GM23338 (cell line): ENCODE measurements at places on chromosomes 6 and 20. TPM values are rescaled to one million over a fixed set of nuclear protein-coding genes. Genes with fewer than 3 reads are reported as not detected.

The CRISP3 gene
- total RNA-seq: not detected in 2 replicates

- H3K36me3 ChIP-seq: no peaks in the 10 kb centered on the region; the same call in 1 of the 2 replicates
- DNase-seq: no peak
- no peak overlapping the region for H3K27ac ChIP-seq
Measured at GRCh38 chr6:169406804-169407203, 153.2 kb upstream of the THBS2 start.

The HELZ2 gene
- 39.6 and 48.9 TPM in 2 replicates for total RNA-seq

The WFDC2 gene
- 27.2 and 28.0 TPM in 2 replicates for total RNA-seq

GRCh38 chr20:14450256-14450655, 112.8 kb upstream of the FLRT3 start:
- H3K4me1 ChIP-seq: no peaks in the 10 kb centered on the region; the same call in 1 of the 2 replicates
- no peak overlapping the region for H3K27ac ChIP-seq
- no peaks in the 10 kb centered on the region for H3K27me3 ChIP-seq
- no peaks in the 10 kb centered on the region for H3K36me3 ChIP-seq

- no peak overlapping the region for H3K27ac ChIP-seq
- H3K4me3 ChIP-seq: no peak overlapping the region
- H3K36me3 ChIP-seq: no peaks in the 10 kb centered on the region
- peaks cover 12% of the 10 kb centered on the region for H3K4me1 ChIP-seq
- H3K27me3 ChIP-seq: peaks cover 15% of the 10 kb centered on the region
Measured at GRCh38 chr6:1552296-1552761, 57.4 kb upstream of the FOXC1 start.

GRCh38 chr6:53412021-53412715, 63.4 kb upstream of the ELOVL5 start:
- no peak overlapping the region for H3K27ac ChIP-seq
- H3K4me3 ChIP-seq: no peak overlapping the region
- H3K36me3 ChIP-seq: no peaks in the 10 kb centered on the region
- H3K27me3 ChIP-seq: no peaks in the 10 kb centered on the region

DNA sequence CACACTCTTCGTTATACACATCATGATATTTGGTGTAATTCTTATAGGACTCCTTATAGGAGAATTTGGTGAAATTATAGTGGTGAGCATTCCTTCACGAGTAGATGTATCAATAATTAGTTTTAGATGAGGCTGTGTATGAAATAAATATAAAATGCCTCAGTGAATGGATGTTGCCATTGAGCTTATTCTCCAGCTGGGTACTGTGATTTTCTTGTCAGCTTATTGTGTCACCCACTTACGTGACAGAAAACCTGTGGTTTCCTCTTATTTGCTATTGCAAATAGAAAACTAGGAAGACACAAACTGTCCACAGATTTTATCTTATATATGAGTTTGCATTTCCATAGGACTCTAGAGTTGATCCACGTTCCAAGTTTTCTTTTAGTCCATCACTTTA, 439.9 kb upstream of the RNF217 start:
- H3K27me3 ChIP-seq: no peaks in the 10 kb centered on the region
- H3K4me1 ChIP-seq: no peaks in the 10 kb centered on the region
- no peak overlapping the region for H3K4me3 ChIP-seq
- no peak overlapping the region for H3K27ac ChIP-seq
- H3K36me3 ChIP-seq: no peaks in the 10 kb centered on the region
- no peak for DNase-seq

DNA sequence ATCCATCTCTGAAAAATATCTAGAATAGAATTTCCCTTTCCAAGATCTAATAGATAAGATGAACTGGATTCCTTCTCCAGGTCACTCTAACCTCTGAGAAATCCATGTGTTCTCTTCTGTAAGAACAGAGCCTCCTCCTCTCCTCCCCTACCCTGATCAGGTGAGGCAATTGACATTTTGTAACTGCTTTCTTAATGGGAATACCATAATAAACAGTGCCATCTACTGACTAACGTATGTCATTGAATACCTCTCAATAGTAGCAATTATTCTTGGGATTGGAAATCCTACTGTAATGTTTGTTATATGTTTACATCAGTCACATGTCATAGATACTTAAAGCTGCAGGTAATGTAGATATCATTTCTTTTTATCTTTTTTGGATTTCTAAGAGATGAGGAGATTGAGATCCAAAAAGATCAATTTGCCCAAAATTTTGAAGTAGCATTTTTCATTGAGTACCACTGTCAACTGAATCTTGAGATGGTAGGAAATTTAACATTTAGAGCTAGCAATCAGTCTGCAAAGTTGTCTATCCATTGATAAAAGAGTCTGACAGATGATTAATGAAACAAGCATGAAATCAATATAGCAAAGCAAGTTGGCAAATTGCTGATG, 365.8 kb upstream of the HSF2 start:
- no peak overlapping the region for H3K4me3 ChIP-seq
- peak; percentile 88 for DNase-seq
- H3K4me1 ChIP-seq: peaks cover 8% of the 10 kb centered on the region; the same call in 1 of the 2 replicates
- no peaks in the 10 kb centered on the region for H3K27me3 ChIP-seq
- no peak overlapping the region for H3K27ac ChIP-seq

GRCh38 chr20:34567892-34568865, 9.7 kb downstream of the MAP1LC3A start:
- no peaks in the 10 kb centered on the region for H3K36me3 ChIP-seq
- DNase-seq: peak; percentile 23
- H3K4me1 ChIP-seq: peaks cover 6% of the 10 kb centered on the region; the same call in 1 of the 2 replicates
- no peak overlapping the region for H3K4me3 ChIP-seq

DNA sequence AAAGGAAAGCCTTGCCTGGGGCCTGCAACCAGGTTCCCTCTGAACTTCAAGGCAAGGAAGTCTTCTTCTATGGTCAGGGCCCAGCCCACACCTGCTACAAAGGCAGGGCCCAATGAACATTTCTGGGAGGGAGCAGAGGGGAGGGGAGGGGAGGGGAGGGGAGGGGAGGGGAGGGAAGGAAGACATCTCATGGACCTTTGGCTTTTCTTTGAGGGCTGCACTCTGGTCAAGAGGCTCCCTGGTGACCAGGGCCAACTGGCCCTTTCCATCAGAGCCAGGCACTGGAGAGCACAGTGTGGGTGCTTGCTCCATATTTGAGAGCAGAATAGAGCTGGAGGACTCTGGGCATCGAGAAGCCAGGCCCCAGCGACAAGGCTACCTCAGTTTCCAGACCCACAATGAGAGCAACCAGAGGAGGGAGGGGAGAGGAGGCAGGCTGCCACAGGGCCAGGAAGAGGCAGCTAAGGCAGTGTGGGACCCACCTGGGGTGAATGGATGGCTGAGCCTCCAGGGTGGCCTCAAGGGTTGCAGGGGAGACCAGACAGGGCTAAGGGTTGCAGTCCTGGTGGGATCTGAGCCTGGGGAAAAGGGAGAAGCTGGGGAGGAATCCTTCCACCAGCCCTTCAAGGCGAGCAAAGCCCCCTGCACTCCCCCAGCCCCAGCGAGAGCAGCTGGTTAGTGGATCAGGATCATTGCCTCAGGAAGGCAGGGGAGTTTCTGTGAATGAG, 84.8 kb downstream of the MRPL14 start:
- no peaks in the 10 kb centered on the region for H3K27me3 ChIP-seq
- H3K4me3 ChIP-seq: no peak overlapping the region
- H3K4me1 ChIP-seq: peaks cover 19% of the 10 kb centered on the region
- H3K36me3 ChIP-seq: no peaks in the 10 kb centered on the region
- H3K27ac ChIP-seq: no peak overlapping the region

DNA sequence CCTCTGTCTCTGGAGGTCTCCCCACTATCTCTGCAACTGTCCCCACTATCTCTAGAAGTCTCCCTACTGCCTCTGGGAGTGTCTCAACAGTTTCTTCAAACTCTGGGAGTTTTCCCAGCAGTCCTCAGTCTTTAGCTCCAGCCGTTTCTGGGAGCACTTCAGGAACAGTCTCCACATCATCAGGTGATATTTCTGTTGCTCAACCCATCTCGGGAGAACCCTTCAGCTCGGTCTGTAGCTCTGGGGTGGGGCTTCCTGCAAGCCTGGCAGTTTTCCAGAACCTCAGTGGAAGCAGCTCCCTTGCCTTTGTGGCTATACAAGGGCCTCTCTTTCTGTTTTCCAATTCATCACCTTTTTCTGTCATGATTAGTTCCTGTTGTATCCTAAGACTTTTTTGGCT, 3.0 kb upstream of the SFTA2 start:
- H3K27me3 ChIP-seq: no peaks in the 10 kb centered on the region
- no peak for DNase-seq
- H3K27ac ChIP-seq: no peak overlapping the region
- no peaks in the 10 kb centered on the region for H3K36me3 ChIP-seq

GRCh38 chr6:52328729-52329128, 33.2 kb upstream of the PAQR8 start:
- H3K27me3 ChIP-seq: no peaks in the 10 kb centered on the region
- no peak for DNase-seq
- H3K36me3 ChIP-seq: no peaks in the 10 kb centered on the region
- H3K4me3 ChIP-seq: no peak overlapping the region

The GSTA2 gene
- total RNA-seq: not detected in 2 replicates

GRCh38 chr20:17666481-17666880, 15.6 kb downstream of the RRBP1 start:
- H3K27ac ChIP-seq: no peak overlapping the region
- H3K4me1 ChIP-seq: peaks cover 45% of the 10 kb centered on the region
- DNase-seq: no peak
- H3K36me3 ChIP-seq: no peaks in the 10 kb centered on the region

- DNase-seq: no peak
- no peaks in the 10 kb centered on the region for H3K36me3 ChIP-seq
- H3K27ac ChIP-seq: no peak overlapping the region
- H3K4me1 ChIP-seq: no peaks in the 10 kb centered on the region
- no peaks in the 10 kb centered on the region for H3K27me3 ChIP-seq
- no peak overlapping the region for H3K4me3 ChIP-seq
Measured at GRCh38 chr6:134007077-134007476, 45.3 kb downstream of the SLC2A12 start.

DNA sequence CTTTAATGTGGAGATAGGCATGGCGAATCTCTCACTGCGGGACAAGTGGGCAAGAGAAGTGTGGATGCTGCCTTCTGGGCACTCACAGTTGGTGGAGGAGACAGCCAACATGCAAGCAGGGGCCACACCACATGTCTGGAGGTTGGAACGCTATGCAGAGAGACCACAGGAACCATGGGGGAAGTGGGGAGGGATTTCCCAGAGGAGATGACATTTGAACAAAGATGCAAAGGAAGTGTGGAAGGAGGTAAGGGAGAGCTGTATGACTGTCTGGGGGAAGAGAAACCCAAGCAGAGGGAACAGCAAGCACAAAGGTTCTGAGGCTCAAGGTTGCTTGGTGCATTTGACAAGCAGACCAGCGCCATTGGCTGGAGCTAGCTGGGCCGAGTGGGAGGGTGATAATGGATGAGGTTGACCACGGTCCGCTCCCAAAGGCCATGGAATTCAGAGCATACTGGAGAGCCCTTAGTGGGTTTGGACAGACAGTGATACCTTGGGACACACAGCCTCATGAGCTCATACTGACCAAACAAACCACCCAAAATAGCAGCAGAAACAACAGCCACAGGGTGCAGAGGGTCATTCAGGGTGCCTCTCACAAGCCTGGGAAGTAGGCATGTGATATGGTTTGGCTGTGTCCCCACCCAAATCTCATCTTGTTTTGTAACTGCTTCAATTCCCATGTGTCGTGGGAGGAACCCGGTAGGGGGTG, 7.6 kb upstream of the FAM110A start:
- H3K4me1 ChIP-seq: no peaks in the 10 kb centered on the region
- H3K27ac ChIP-seq: no peak overlapping the region
- H3K4me3 ChIP-seq: no peak overlapping the region
- no peaks in the 10 kb centered on the region for H3K36me3 ChIP-seq

- DNase-seq: no peak
- H3K36me3 ChIP-seq: no peaks in the 10 kb centered on the region; the same call in 1 of the 2 replicates
- no peak overlapping the region for H3K4me3 ChIP-seq
- H3K27me3 ChIP-seq: no peaks in the 10 kb centered on the region
- no peak overlapping the region; the same call in 1 of the 2 replicates for H3K27ac ChIP-seq
Measured at GRCh38 chr6:154783229-154783628, 50.0 kb downstream of the SCAF8 start.

The BPIFB6 gene
- total RNA-seq: not detected in 2 replicates

DNA sequence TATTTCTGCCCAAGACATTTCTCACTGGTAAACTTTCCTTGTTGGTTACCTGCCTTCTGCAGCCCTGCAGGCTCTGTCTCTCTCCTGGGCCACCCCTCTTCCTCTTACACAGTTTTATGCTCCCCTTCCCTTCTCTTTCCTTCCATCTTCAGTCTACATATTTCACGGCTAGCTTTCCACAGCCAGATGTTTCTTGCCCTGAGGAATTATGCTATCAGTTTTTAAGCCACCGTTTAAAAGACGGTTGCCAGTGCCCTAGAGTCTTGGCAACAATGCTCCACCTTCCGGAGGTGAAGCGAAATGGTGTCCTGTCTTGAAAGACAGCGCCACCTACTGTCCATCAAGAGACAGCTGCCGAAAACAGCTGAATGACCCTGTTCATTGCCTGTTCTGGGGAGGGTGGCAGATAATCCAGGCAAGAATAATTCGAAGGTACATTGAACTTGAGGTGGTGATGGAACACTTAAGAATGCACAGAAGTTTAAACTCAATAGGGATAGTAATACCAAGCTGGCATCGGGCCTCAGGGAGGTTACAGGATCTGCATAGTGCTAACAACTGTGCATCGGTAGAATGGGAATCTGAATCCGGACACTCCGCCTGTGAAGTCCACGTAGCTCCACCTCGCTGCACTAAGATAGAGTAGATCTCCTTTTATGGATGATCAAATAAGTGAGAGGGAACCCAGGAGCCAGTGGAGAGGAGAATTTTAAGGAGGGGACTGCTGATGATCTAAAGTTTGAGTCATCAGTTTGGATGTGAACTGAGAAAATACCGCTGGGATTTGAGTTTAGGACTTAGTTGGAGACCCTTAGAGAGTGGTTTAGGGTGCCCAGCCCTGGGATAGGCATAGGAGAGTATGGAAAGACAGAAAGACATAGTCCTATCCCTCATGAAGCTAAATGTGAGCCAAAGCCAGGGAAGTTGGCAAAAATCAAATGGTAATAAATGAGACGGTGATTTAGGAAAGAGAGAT, 4.8 kb upstream of the TRIM40 start:
- no peak overlapping the region for H3K4me3 ChIP-seq
- peaks cover 67% of the 10 kb centered on the region for H3K27me3 ChIP-seq
- H3K27ac ChIP-seq: no peak overlapping the region
- H3K36me3 ChIP-seq: no peaks in the 10 kb centered on the region
- peak; percentile 92 for DNase-seq
- H3K4me1 ChIP-seq: peaks cover 4% of the 10 kb centered on the region; the same call in 1 of the 2 replicates

DNA sequence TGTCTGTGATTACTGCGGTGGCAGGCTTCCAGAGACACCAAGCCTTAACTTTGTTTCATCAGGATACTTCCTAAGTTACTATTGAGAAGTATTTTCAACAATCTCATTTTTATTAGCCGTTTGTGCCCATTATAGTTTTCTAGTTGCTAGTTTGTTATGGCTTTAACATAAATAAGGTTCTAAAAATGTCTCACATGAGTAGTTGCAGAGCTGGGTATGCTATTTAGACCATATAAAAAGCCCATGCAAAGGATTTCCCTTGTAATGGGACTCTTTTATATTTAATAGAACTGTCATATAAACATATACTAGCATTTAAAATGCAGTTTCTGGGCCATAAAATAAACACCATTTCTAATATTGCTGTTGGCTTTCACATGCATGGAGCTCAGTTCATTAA, 205.3 kb upstream of the TCF21 start:
- H3K4me3 ChIP-seq: peak overlapping the region; percentile 31
- H3K27ac ChIP-seq: peak overlapping the region; percentile 94
- no peaks in the 10 kb centered on the region for H3K36me3 ChIP-seq
- no peak for DNase-seq
